ENCODE measurements at places on chromosomes 11 and 22.

- no peak for DNase-seq
Measured at GRCh38 chr11:126483621-126484195, 128.2 kb downstream of the ST3GAL4 start.

DNA sequence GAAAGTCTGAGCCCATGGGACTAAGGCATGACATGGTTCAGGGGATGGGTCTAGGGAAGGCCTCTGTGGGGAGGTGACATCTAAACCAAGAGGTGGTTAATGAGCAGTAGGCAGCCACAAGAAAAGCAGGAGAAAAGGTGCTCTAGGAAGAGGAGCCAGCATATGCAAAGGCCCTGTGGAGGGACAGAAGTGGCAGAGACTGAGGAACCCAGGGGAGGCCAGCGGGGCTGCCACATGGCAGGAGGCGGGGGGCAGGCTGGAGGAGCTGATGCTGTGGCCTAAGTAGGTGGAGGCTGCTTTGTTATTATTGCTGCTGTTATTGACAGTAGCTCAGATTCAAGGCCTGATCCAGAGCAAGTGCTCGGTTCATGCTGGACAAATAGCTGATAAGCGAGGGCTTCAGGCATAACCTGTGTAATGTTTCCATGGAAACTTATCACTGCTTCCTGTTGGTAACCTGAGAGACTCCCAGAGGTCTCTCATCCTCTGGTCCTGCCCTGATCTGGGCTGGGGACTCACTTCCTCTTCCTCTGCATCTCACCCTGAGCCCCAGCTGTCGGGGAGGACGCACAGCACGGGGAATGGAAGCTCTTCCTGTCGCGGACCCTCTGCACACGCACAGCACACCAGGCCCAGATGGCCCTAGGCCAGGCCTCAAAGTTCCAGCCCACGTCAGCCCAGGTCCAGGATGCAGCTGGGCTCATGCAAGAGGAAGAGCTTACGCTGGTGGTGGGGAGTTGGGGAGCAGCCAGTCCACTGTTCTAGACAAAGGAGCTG lies 75.2 kb upstream of the TP53I11 start:
- peak; percentile 82 for DNase-seq

- DNase-seq = no peak
Measured at GRCh38 chr22:36413022-36413775, 25.4 kb upstream of the MYH9 start.

DNA sequence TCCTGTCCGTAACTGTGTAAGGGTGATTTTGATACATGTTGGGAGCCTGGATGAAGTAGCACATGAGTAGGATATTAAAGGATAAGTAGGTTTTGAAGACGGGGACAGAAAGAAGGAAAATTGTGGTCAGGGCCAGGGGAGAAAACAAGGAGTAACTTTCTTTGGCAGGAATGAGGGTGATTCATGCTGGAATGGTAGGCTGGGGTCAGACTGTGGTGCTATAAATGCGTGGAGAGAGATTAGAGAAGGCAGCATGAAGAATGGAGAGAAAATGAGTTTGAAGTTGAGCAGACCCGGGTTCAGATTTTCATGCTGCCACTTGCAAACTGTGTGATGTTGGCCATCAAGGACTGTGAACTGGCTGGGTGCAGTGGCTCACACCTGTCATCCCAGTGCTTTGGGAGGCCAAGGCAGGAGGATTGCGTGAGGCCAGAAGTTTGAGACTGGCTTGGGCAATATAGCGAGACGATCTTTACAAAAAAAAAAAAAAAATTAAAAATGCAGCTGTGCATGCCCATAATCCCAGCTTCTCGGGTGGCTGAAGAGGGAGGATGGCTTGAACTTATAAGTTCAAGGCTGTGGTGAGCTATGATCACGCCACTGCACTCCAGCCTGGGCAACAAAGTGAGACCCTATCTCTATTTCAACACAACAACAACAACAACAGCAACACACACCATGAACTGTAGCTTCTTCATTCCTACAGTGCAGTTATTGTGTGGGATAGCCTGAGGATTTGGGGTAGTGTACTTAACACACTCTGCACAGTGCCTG lies 22.3 kb downstream of the ZBTB16 start:
- DNase-seq = no peak

GRCh38 chr11:45182902-45183301 lies 36.5 kb downstream of the PRDM11 start:
- DNase-seq = peak; percentile 13

DNA sequence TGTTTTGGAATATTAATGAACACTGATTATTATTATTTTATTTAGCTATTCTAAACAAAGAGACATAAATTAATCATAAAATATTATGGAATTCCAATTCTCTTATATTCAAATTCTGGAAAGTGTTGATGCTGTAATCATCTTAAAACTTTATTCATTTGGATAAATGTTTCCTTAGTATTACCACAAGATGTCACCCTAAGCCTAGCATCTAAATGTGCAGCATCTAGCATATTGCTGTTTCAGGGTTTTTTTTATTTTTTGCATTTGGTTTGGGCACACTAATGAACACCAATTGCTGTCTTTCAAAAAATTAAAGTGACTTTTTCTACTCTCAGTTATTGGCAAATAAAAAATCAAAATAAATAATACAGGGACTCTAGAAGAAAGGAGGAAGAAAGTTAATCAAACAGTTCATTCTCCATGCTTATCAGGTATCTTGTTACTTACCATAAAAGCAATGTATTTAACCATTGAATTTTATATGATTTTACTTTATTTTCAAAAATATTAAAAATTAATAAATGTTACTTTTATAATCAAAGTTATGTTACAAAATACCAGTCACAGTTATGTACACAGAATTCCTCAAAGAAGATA lies 31.8 kb downstream of the DLG2 start:
- peak; percentile 69 for DNase-seq

DNA sequence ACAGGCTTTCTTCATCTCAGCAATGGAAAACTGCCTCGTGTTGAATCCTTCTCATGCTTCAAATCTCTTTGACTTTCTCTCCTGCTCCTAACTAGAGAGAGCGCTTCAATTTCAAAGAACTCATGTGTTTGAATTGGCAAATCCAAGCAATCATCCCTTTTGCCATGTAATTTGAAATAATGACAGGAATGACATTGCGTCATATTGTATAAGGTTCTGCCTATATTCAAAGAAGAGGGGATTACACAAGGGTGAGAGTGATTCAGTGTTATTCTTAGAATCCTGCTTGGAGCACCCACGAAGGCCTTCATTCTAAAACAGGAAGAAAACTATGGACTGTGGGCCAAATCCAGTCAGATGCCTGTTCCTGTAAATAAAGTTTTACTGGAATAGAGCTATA lies 720.6 kb downstream of the JRKL start:
- DNase-seq = no peak

- DNase-seq = no peak
Measured at GRCh38 chr22:19877626-19878339, 23.1 kb upstream of the GNB1L start.

GRCh38 chr11:47478651-47479329 lies 29.9 kb upstream of the RAPSN start:
- no peak for DNase-seq

- DNase-seq = no peak
Measured at GRCh38 chr11:116829525-116830183, at the start of gene APOC3. TSS of gene APOC3 (plus strand) at chr11:116829907. CDS start at chr11:116830583, 676 bp downstream.

GRCh38 chr11:79192836-79193235 lies 248.0 kb downstream of the TENM4 start:
- DNase-seq = no peak

DNA sequence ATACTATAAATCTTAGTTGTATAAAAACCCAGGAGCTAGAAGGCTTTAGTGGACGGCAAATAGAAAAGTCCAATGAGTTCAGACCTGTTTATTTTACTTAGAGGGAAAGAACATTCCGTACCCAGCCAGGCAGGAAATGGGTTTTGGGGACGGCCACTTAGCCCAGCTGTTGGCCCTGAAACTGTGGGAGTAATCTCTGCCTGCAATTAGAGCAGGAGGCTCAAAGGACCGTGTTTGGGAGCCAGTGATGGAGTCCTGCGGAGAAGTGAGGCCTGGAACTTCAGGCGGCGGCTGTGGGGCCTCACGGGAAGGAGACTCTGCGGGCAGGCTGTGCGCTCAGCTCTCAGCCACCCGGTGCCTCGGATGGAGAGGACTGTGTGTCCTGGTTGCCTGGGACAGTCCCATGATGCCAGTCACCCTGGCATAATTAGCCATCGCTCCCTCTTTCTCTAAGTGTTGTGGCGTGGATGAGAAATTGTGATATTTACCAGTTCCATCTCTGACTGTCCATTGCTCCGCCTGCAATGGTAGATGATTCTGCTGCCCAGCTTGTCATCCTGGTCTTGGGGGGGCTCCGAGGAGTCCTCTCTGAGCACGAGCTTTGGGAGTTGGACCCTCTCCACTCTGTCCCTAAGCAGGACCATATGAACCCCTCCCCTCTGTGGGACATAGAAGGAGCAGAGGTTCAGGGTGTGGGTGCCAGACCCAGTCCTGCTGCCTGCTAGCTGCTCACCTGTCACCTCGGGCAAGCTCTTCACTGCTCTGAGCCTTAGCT lies 530.3 kb downstream of the TBC1D22A start:
- no peak for DNase-seq

DNA sequence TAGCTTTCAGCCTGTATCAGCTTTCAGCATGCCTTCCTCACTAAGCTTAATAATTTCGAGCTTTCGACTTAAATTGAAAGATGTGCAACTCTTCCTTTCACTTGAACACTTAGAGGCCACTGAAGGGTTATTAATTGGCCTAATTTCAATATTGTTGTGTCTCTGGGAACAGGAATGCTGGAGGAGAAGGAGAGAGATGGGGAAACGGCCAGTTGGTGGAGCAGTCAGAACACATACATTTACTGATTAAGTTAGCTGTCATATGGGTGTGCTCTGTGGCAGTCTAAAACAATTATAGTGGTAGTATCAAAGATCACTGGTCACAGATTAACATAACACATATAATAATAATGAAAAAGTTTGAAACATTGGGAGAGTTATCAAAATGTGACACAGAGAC lies 106.2 kb downstream of the LRRC32 start:
- DNase-seq = no peak

DNA sequence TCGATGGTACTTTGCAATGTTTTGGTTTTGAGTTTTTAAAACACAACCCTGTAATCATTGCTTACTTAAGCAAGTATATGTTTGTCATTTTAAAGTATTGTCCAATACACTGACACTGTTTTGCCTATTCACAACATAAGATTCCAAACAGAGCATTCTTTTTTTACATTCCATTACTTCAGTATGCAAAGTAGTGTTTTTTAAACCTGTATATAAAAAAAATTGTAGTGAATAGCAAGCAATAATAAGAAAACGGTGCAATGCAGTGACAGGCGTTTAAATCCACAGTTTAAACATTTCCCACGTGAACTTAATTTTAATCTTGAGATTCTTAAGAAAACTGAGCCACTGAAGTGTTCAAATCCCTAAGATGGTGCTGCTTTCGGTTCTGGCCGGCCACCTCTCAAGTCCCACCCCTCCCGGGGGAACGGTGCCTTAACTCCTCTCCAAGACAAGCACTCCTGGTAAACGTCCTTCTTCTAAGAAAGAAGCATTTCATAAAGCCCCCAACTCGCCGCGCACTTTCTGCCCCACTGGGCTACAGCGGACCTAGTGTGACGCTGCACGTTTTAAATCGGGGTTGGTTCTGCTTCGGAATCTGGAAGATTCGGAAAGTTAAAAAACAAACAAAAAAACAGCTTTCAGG lies 2.9 kb downstream of the PGR start:
- DNase-seq = no peak

DNA sequence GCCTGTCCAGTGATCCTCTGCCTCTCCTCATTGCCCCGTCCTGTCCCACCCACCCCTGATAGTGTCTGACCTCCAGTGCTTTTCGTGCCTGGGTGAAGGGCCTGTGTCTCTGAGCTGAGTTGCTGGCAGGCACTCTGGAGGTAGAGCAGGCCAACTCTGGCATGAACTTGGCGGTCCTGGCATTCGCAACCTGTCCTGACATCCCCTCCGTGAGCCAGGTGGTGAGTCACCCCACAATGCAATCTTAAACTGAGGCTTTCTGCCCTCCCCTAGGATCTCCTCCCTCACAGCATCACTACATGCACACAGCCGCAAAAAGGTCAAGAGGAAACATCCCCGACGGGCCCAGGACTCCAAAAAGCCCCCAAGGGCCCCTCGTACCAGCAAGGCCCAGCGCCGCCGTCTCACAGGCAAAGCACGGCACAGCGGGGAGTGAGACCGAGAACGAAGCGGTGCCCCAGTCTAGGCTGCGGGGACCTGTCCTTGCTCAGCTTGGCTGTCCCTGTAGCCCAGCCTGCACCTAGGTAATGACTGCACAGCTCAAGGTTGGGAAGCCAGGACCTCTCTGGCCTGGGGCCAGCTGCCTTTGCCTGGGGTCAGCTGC lies 4.9 kb downstream of the NOL12 start:
- DNase-seq = no peak

DNA sequence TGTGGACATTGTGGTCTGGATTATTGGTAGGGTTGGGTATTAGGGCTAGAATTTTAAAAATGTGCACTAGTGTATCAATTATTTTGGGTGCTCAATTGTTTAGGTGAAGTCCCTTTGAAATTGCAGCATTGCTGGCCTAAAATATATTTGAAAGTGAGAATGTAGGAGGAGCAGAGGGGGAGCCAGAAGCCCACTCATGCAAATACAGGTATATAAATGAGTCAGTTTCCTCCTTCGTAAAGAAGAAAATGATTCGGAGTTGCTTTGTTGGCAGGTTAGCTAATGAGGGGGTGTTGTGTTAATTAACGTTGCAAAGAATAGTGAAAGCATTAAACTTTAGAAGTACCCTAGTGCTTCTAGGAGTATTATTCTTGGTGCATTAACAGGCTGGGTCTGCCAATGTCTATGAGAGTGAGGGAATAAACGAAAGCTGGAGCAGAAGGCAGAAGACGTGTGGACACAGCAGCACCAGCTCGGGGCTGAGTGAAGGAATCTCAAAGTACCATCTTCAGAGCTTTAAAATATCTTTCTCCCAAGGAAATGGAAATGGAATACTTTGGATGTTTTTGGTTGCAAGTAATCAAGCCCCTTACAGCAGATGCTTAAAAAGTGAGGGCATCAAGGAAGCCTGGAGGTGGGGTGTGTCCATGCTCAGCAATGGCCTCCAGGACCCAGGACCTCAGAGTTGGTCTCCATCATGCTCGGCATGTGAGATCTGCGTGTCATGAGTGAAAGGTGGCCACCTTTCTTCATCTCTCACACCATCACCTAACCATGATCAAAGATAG lies 522.9 kb downstream of the NTM start:
- no peak for DNase-seq

All from Kasumi-1 (cell line).